ENCODE measurements at places on chromosomes 1 and 21. TPM values are rescaled to one million over a fixed set of nuclear protein-coding genes. Genes with fewer than 3 reads are reported as not detected.

The FMO5 gene
- polyA plus RNA-seq, result 7.6 TPM

The GLUL gene
- 3,246 TPM for polyA plus RNA-seq

The DCDC2B gene
- polyA plus RNA-seq, result not detected

The RGS8 gene
- not detected for polyA plus RNA-seq

The SLC35F3 gene
- polyA plus RNA-seq, result not detected

The MOB3C gene
- 16.9 TPM for polyA plus RNA-seq

The LRRIQ3 gene
- 0.32 TPM for polyA plus RNA-seq

The SERPINC1 gene
- polyA plus RNA-seq, result 0.09 TPM

The LORICRIN gene
- polyA plus RNA-seq, result not detected

The MEF2D gene
- polyA plus RNA-seq, result 17.4 TPM

The CR1L gene
- not detected for polyA plus RNA-seq

The KNCN gene
- polyA plus RNA-seq, result not detected

The SGIP1 gene
- 2.5 TPM for polyA plus RNA-seq

The HUNK gene
- polyA plus RNA-seq, result 1.3 TPM

The OR2T2 gene
- polyA plus RNA-seq, result not detected

The MEX3A gene
- polyA plus RNA-seq, result 0.26 TPM

The NHLH2 gene
- not detected for polyA plus RNA-seq

The G0S2 gene
- polyA plus RNA-seq, result 4,779 TPM

The NBPF10 gene
- polyA plus RNA-seq, result 0.88 TPM

The NLRP3 gene
- polyA plus RNA-seq, result 7.2 TPM

The ASTN1 gene
- 0.33 TPM for polyA plus RNA-seq

The ZNF678 gene
- polyA plus RNA-seq, result 2.5 TPM

The CBR3 gene
- 28.8 TPM for polyA plus RNA-seq

The SLC25A34 gene
- polyA plus RNA-seq, result 2.8 TPM

The SPRR4 gene
- polyA plus RNA-seq, result not detected

The PLXNA2 gene
- polyA plus RNA-seq, result 48.7 TPM

The AVPR1B gene
- not detected for polyA plus RNA-seq

The IL10RB gene
- 33.3 TPM for polyA plus RNA-seq

The CYP4A22 gene
- polyA plus RNA-seq, result not detected

The FCRLA gene
- polyA plus RNA-seq, result 0.21 TPM

The THBS3 gene
- 31.5 TPM for polyA plus RNA-seq

The MTARC1 gene
- 18.2 TPM for polyA plus RNA-seq

The IL10 gene
- polyA plus RNA-seq, result 0.77 TPM

The HCN3 gene
- 1.3 TPM for polyA plus RNA-seq

The CA14 gene
- 0.03 TPM for polyA plus RNA-seq

The CFAP45 gene
- not detected for polyA plus RNA-seq

The KANK4 gene
- 1.9 TPM for polyA plus RNA-seq

The TMEM63A gene
- polyA plus RNA-seq, result 51.8 TPM

The OR10J1 gene
- polyA plus RNA-seq, result not detected

The ITLN1 gene
- polyA plus RNA-seq, result 15.7 TPM

The LAMB3 gene
- 5.3 TPM for polyA plus RNA-seq

The CLIC6 gene
- polyA plus RNA-seq, result 11.3 TPM

The PCAT6 gene
- polyA plus RNA-seq, result 1.8 TPM

The TMEM234 gene
- polyA plus RNA-seq, result 10.7 TPM

The ANKRD45 gene
- 0.13 TPM for polyA plus RNA-seq

The TBX19 gene
- polyA plus RNA-seq, result 0.98 TPM

The OLIG2 gene
- not detected for polyA plus RNA-seq

The ZBTB40 gene
- polyA plus RNA-seq, result 5.1 TPM

The PSMG1 gene
- 36.5 TPM for polyA plus RNA-seq

The ANGPTL3 gene
- polyA plus RNA-seq, result not detected

The RHEX gene
- polyA plus RNA-seq, result 0.79 TPM

The AMPD1 gene
- polyA plus RNA-seq, result not detected

The ASCL5 gene
- polyA plus RNA-seq, result 0.76 TPM

The MAGI3 gene
- 6.0 TPM for polyA plus RNA-seq

The MRAP gene
- 45.5 TPM for polyA plus RNA-seq

The FCRL2 gene
- polyA plus RNA-seq, result not detected

Measured in adipose tissue (tissue), 3 donors.